Kasumi-1 (cell line): ENCODE measurements at places on chromosomes 4 and X.

- DNase-seq, result no peak
Measured at GRCh38 chr4:183602557-183603027, 56.4 kb downstream of the RWDD4 start.

GRCh38 chrX:101164766-101165590, 54.6 kb upstream of the DRP2 start:
- DNase-seq, result no peak

GRCh38 chr4:177239878-177240277, 69.8 kb upstream of the NEIL3 start:
- DNase-seq, result no peak

DNA sequence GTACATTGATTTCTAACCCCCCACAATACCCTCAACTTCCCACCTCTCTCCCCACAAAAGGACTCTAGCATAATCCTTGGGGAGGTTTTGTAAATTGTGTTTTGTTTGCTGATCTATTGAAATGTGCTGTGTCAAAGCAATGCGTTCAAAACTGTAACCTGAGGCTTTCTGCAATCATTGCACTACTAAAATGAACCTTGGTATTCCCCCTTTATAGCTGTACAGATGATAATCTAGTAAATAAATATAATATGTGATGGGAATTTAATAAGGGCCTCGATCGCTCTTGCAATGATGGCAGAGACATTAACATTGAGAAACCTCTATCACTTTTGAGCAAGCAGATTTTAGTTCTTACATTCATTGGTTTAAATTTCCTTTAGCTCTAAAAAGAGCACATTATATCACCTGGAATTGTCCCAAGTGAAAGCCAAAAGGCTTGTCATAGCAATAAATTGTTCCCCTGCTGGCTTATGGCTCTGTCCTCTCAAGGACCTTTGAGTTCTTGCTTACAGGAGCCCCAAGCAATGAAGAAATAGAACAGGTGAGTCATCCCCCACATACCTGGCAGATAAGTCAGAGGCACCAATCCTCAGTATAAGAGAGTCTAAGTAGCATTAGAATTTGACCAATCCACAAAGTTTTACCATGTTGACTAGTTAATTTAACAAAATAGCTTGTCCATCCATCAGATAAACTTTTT, 18.4 kb upstream of the ACE2 start:
- no peak for DNase-seq

DNA sequence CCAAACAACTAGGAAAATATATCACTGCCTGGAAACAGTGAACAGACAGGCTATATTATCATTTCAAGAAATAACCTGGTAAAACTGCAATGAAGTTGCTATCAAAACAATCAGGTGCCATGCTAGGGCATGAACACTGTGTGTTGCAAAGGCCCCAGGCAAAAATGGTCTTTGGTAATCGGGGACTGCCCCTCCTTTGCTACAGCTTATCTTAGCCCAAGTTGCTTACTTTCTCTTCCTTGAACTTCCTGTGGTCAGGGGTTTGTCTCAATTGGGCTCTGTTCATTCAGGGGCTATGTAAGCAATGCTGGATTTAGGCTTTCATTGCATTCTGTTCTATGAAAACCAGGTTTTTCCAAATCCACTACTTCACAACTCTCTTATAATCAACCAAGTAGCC, 30.4 kb downstream of the SCML1 start:
- DNase-seq, result no peak

GRCh38 chr4:20662851-20663250, 37.4 kb upstream of the PACRGL start:
- DNase-seq, result peak; percentile 18

- no peak for DNase-seq
Measured at GRCh38 chrX:9859711-9860555, 73.7 kb downstream of the SHROOM2 start.

- no peak for DNase-seq
Measured at GRCh38 chrX:151789179-151789800, 54.7 kb downstream of the CNGA2 start.

DNA sequence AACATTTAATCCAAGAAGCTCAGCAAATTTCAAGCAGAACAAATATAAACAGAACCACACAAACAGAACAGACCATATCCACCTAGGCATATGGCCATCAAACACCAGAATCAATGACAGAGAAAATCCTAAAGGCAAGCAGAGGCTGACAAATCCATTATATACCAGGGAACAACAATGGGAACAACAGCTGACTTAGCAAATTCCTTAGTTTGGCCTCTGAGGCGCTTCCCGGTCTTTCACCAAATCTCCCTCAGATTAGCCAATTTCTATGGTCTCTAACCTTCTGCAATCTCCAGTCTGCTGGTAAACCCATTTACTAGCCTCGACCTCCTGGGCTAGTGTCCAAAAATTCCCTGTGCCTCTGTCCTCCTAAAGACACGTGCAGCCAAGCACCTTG, 59.2 kb downstream of the GPR143 start:
- no peak for DNase-seq

- no peak for DNase-seq
Measured at GRCh38 chr4:53119680-53120079, 246.2 kb downstream of the SCFD2 start.

GRCh38 chrX:71291381-71291780, 7.9 kb downstream of the NONO start:
- DNase-seq, result no peak

- DNase-seq, result no peak
Measured at GRCh38 chrX:150465881-150466775, 102.3 kb upstream of the MTM1 start.

GRCh38 chrX:39445336-39445735, 644.1 kb downstream of the MID1IP1 start:
- DNase-seq, result no peak

- DNase-seq, result no peak
Measured at GRCh38 chrX:151176231-151176750, at the start of gene GPR50. GPR50 (plus strand) TSS chrX:151176584; CDS start chrX:151176722, 138 bp downstream.

DNA sequence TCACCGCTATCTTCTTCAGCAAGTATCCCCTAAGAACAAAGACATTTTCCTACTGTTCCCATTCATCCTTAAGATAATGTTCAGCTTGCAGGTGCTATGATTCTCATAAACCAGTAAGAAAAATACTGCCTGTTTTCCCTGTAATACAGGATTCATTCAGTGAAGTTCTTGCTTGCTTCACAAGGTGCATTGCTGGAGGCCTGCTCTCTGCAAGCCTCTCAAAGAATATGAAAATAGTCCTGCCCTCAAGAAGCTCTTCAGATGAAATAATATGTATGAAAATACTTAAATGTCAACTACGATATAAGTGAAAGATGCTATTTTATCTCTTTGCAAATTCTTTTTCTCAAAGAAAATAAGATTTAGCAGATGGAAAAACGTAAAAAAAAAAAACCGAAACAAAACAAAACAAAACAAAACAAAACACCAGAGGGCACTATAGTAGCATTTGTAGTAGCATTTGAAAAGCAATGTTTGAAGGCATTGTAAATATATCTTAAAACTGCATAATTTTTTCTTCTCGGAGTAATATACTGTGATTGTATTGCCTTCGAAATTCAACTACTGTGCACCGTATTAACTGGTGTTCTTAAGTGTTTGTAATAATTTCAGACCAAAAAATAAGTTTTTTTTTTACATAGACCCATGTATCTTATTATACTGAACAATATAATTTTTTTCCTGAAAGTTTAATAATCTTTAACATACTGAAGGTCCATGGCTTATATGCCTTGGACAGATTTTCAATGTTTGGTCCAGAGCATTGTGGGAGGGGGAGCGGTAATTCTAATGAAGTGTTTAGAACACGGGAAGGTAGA, 26.0 kb downstream of the ADH4 start:
- peak; percentile 62 for DNase-seq

DNA sequence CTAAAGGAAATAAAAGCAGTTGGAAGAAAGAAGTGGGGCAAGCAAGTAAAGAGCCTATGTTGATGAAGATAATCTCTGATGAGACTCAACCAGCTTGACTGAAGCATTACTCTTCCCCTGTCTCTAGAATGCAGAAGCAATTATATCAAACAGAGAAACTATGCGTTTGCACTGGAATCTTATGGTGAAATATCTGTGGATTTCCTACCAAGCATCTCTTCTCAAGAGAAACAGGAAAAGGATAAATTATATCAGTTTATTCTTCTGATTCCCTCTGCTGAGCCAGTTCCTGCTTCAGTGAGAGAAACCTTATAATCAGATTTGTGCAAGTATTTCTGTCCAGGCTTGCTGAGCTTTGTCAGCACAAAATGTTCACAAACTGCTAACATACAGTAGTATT, 316.7 kb upstream of the SLC7A11 start:
- no peak for DNase-seq

DNA sequence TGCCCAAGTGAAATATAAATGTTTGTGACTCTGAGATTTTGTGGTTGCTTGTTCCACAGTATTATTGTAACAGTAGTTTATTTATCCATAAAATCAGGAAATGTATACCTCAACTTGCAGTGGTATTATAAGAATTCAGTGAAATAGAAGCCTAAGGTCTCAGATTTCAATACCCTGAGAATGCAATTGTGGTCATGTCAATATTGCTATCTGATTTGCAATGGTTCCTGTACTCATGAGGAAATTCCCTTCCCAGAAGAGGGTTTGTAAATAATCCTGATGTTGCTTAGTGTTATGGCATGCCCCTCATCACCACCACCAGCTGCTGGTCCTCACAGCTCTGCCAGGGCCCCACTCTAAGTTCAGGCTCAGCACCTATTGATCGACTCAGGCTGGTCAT, 67.8 kb downstream of the SLC34A2 start:
- no peak for DNase-seq

DNA sequence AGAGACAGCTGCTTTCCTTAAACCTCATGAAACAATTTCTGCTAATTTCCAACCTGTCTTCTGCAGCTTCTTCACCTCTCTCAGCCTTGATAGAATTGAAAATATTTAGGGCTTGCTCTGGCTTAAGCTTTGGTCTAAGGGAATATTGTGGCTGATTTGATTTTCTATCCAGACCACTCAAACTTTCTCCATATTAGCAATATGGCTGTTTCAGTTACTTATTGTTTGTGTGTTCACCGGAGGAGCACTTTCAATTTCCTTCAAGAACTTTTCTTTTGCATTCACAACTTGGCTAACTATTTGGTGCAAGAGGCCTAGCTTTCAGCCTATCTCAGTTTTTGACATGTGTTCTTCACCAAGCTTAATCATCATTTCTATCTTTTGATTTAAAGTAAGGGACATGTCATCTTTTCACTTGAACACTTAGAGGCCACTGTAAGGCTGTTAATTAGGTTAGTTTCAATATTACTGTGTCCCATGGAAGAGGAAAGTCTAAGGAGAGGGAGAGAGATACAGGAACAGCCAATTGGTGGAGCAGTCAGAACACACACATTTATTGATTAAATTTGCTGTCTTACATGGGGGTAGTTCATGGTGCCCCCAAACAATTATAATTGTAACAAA, 213.2 kb downstream of the RASL11B start:
- no peak for DNase-seq

DNA sequence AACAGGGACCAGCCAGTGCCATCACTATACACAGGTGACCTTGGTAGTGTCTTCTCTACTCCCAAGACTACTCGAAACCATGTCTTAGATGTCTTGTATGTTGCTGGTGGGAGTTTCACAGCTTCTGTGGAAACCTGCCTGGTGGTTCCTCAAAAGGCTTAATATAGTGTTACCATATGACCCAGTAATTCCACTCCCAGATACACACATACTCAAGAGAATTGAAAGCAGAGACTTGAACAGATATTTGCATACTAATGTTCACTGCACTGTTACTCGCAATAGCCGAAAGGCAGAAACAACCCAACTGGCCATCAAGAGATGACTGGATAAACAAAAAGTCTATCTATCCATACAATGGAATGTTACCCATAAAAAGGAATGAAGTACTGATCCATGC, 3.1 kb downstream of the TFDP3 start:
- no peak for DNase-seq

- DNase-seq, result no peak
Measured at GRCh38 chr4:108400309-108400708, 220.1 kb upstream of the RPL34 start.

DNA sequence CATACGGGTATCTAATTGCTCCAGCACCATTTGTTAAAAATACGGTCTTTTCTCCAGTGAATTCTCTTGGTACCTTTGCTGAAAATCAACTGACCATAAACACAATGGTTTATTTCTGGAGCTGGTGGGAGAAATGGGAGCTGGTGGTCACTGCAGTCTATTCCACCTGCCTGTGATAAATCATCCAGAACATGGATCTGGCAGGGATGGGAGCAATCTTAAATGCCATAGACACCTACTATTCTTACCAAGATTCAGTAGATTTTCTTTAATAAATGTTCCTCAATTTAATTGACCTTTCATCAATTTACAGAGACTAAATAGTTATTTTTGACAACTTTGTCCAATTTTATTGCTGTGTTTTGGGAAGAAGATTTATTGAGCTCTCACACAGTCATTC, 68.1 kb downstream of the SLC9A7 start:
- no peak for DNase-seq
